NCI-H460 (cell line): ENCODE measurements at places on chromosomes 16 and 17. TPM values are rescaled to one million over a fixed set of nuclear protein-coding genes. Genes with fewer than 3 reads are reported as not detected.

DNA sequence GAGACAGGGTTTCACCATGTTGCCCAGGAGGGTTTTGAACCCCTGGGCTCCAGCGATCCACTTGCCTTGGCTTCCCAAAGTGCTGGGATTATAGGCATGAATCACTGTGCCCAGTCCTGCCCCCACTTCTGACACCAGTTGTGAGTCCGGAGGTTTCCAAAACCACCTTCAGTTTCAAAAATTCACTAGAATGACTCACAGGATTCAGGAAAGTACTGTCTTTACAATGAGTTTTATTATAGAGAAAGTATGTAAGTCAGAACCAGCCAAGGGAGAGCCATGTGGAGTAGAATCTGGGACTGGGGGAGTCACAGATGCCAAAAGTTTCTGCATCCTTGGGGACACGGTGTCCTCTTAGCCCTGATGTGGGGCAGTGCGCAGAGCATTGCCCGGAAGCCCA, 55.1 kb downstream of the PLD6 start:
- no peak for DNase-seq

- no peak for DNase-seq
These were observed 358.5 kb upstream of the ERCC4 start for GRCh38 chr16:13561291-13562070.

- no peak for DNase-seq
These were observed 187.0 kb upstream of the CACNG3 start for GRCh38 chr16:24069036-24069590.

Gene NLRC3
- not detected in 2 replicates for total RNA-seq

Gene LGALS9B
- 1.8 and 1.9 TPM in 2 replicates for total RNA-seq

Gene FDXR
- 35.0 and 36.9 TPM in 2 replicates for total RNA-seq

GRCh38 chr17:3857261-3858105, 11.4 kb upstream of the NCBP3 start:
- DNase-seq: no peak
